ENCODE measurements at places on chromosomes 5 and 9.

GRCh38 chr9:116096046-116096445, 57.5 kb upstream of the PAPPA start:
- DNase-seq, result no peak

GRCh38 chr5:126613941-126614592, 13.3 kb downstream of the PHAX start:
- DNase-seq, result no peak

GRCh38 chr5:17143335-17143734, 74.1 kb upstream of the BASP1 start:
- DNase-seq, result no peak

DNA sequence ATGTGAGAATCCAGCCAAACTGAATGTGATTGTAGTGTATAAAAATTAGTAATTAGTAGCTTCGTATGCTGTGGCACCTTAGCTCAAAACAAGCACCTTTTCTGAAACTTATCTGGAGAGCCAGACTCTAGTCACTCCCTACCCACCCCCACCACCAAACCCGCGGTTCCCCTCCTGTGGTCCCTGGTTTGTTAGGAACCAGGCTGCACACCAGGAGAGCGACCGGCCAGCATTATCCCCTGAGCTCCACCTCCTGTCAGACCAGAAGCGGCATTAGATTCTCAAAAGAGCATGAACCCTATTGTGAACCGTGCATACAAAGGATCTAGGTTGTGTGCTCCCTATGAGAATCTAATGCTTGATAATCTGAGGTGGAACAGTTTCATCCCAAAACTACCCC, 498.6 kb downstream of the CHSY3 start:
- no peak for DNase-seq

DNA sequence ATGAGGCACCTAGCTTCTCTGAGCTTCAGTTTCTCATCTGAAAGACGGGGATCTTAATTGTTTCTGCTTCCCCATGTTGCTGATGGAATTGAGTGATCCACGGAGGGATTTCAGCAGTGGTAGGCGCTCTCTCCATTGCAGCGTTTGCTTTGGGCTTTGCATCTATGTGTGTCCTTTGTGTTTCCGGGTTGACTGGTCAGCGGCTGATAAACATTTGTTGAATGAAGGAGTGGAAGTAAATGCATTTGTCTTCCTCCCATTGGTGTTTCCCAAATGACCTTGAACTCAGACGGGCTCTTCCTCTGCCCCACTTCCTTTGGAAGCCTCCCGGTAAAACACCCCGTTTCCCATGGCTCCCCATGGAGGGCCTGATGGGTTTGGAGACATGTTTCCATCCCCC, 117.2 kb downstream of the GAPVD1 start:
- DNase-seq, result no peak

DNA sequence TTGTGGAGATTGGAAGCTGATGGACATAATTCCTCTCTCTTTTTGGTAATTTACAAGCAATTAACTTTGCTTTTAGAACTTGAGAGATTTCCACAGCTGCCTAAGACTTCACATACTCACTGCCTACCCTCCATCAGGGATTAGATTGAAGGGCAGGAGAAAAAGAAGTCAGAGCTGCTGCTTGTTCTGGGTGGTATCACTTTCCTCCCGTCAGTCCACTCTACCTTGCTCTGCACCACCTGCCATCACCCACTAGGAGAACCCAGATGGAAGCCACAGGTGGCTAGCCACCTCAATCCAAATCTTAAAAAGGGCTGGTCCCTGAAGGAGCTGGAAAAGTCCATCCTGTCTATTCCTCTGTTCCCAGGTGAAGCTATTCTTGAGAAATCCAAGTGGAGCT, 10.5 kb downstream of the IRF1 start:
- no peak for DNase-seq

- DNase-seq, result no peak
These were observed 1196.9 kb upstream of the C9orf72 start for GRCh38 chr9:28770226-28770625.

GRCh38 chr5:93600409-93601070, 17.5 kb downstream of the NR2F1 start:
- no peak for DNase-seq

DNA sequence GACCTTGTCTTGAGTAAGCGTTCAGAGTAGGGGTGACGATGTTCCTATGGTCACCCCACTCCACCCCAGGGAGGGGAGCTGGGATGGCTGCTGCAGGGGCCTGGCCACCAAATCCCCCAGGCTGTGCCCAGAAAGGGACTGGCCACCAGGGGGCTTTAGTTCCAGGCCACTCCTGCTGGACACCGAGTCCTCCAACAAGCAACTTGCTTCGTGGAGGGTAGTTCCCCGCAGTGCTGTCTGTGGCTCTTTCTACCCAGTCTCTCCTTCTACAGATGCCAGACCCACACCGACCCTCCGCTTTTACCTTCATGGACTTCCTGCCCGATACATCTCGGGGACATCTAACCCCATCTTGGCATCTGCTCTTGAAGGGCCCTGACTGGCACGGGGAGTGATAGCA, 35.7 kb upstream of the GABRP start:
- no peak for DNase-seq

GRCh38 chr9:37209431-37210386, 89.3 kb downstream of the ZCCHC7 start:
- no peak for DNase-seq

- DNase-seq, result no peak
These were observed 40.0 kb upstream of the CTNNA1 start for GRCh38 chr5:138713247-138713646.

- DNase-seq, result no peak
These were observed 787 bp downstream of the FGFR4 start for GRCh38 chr5:177087398-177088005.

DNA sequence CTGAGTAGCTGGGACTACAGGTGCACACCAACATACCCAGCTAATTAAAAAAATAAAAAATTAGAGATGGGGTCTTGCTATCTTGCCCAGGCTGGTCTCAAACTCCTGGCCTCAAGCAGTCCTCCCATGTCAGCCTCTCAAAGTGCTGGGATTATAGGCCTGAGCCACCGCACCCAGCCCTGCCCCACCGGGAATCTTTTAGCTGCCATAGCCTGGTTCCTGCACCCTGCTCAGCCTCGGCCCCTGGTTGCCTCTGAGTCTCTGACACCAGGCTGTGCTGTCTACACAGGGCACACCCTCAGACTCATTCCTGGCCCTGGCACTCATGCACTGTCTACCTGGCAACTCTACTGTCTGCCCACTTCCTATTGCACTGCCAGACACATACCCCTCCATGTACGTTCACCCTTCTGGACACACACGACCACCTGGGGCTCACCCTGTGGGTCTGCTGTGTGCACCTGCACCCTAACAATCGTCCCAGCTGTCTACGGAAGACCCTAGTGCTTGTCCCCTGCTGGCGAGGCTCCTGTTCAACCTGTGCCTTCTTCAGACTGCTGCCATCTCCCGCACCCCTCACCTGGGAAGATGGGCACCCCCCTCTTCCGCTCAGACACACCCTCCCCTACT, 1.4 kb downstream of the PROP1 start:
- DNase-seq, result no peak

GRCh38 chr9:133545494-133546286, 11.2 kb downstream of the ADAMTSL2 start:
- no peak for DNase-seq

All from activated CD4-positive, CD25-positive, alpha-beta regulatory T cell treated with anti-CD3 and anti-CD28 coated beads, Interleukin-2, amount 50 U/mL, for 16 hours (primary cell).